ENCODE measurements at places on chromosomes 5 and 9.

GRCh38 chr5:27472871-27473270, 434.5 kb upstream of the CDH9 start:
- no peak for DNase-seq

GRCh38 chr5:139654464-139654863, 6.3 kb downstream of the CXXC5 start:
- DNase-seq, result no peak

- no peak for DNase-seq
Observed at GRCh38 chr5:93850311-93850710, 108.9 kb upstream of the POU5F2 start.

DNA sequence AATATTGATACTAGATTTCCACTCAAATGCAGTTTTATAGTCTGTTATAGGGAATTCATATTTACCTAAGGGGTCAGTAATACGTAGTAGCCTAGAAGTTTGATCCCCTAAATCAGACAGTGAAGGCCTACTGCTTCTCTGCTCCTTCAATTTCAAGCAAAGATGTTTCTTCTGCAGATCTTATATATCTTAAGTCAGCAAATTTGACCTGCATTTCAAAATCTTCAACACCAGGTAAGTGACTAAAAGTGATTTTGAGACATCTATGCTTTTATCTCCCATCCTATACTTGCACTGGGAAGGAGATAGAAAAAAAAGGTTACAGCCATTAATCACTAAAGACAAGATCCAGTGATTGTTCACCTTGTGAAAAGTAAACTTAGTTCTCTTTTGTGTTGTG, 363.9 kb downstream of the PTPRD start:
- DNase-seq, result no peak

GRCh38 chr5:43615445-43616184, 12.6 kb downstream of the NNT start:
- no peak for DNase-seq

DNA sequence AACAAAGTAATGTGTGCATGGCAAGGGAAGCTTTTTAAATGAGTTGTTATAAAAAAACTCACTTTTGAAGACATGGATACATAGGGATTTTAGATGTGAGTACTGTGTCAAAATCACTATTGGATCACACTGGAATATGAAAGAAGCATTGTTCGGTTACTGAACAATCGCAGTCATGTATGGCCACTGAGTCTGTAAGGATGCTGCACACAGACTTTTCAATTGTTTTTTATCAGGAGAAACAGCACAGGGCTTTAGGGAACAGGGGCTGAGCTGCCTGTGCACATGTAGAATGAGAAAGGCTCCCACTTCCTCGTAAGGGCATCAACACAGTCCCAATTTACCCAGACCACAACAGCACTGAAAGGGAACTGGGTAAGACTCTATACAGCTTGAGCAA, 1333.9 kb upstream of the DMAC1 start:
- DNase-seq, result no peak

GRCh38 chr5:54484219-54484894, 28.9 kb downstream of the HSPB3 start:
- DNase-seq, result no peak

GRCh38 chr5:9892696-9893095, 262.5 kb upstream of the TAS2R1 start:
- no peak for DNase-seq

DNA sequence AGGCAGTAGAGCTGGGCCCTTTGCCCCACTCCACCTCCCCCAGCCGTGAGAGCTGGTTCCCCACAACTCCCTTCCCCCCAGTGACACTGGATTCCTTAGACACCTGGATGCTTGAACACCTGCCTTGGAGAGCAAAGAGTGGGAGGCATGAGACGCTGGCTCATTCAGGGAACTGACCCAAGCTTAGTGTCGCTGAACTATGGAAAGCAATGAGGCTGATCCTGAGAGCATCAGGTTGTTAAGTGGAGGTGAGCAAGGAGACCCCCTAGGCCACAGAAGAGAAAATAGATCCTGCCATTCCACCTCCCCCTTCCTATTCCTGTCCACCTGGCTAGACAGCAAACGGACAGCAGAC, 2.0 kb downstream of the CCL19 start:
- no peak for DNase-seq

DNA sequence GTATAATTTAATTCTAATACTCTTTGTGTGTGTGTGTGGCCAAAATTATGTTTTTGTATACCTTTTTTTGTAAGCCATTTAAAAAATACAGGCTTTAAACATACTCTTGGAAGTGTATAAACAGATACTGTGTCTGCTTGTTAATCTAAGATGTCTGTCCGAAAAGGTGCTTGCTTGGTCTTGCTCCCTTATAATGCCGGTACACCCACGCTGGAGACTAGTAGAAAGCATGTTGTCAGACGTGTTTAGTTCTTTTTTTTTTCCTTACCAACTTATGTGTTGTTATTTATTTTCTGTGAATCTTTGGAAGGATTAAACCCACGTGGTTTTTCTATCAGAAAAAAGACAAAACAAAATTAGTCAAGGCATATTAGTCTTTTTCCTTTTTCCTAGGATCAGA, 9.5 kb downstream of the GAPVD1 start:
- no peak for DNase-seq

- DNase-seq, result no peak
Observed at GRCh38 chr9:105361873-105362272, 86.0 kb upstream of the FSD1L start.

- DNase-seq, result no peak
Observed at GRCh38 chr9:93821307-93821703, 133.8 kb downstream of the BARX1 start.

DNA sequence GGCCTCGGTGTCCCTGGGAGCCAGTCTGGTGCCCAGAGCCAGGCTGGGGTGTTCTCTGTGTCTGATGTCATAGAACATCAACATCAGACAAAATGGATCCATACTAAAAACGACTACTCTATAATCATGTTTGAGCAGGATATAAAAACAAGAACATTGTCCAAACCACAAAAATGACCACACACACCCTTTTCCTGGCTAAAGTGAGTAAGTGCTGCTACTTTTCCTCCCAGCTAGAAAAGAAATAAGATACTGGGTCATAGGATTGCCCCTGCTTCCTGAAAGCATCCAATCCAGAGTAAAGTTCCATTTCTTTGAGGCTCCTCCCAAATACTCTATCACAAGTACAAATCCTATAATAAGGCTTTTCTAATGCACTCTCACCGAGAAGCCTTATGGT, 19.7 kb upstream of the TRAF1 start:
- DNase-seq, result no peak

DNA sequence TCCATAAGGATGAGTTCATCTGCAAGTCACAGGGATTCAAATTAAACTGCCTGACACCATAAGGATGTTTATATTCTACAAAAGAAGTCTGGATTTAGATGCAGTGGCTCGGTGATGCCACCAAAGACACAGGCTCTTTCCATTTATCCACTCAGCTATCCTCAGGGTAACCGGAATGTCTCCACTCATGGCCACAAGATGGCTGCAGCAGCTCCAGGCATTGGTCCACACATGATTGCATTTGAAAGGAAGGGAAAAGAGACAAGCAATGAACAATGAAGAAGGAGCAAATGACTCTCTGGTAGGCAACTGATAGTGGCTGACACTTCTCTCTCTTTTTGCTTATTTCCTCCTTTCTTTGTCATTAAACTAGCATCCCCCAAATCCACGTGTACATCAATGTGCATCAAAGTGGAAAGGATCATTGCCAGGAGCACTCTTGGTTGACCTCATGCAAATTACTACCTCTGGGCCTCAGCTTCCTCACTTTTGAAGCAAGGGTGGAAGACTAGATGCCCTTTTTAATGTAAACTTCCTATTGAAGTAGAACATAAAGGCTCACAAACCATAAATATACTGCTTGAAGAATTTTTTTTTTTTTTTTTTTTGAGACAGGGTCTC, 7.2 kb upstream of the SNX30 start:
- DNase-seq, result no peak

DNA sequence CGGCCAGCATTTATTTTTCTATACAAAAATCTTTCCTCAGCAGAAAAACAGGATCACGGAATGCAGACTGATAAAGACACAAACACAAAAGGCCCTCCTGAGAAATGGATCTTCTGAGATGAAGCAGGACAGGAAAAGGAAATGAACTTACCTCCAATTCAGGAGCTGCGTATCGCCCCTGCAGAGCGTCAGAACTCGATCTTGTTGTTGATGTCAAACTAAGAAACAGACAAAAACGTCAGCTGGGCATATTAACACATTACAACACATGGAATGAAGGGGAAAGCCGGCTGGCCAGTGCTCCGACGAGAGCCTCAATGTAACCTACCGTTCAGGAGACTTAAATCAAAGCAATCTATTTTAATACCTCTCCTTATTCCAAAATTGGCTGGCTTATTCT, 105.1 kb downstream of the SERINC5 start:
- DNase-seq, result no peak

All from stimulated activated CD8-positive, alpha-beta memory T cell treated with anti-CD3 and anti-CD28 coated beads, Interleukin-4, amount 100 ng/mL, for 4 hours (primary cell).